NCI-H460 (cell line): ENCODE measurements at places on chromosomes 13 and 19. TPM values are rescaled to one million over a fixed set of nuclear protein-coding genes. Genes with fewer than 3 reads are reported as not detected.

GRCh38 chr19:54099190-54099902 is 1.3 kb downstream of the OSCAR start:
- DNase-seq: no peak

DNA sequence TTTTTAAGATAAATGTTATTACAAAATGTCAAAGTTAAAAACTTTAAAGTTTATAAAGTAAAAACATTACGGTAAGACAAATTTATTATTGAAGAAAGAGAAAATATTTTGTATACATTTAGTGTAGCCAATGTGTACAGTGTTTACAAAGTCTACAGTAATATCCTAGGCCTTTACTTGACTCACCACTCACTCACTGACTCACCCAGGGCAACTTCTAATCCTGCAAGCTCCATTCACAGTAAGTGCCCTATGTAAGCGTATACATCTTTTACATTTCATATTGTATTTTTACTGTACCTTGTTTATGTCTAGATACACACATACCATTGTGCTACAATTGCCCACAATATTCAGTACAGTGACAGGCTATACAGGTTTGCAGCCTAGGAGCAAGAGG is 448.2 kb downstream of the KCTD12 start:
- no peak for DNase-seq

- DNase-seq: no peak
Observed at GRCh38 chr19:34104557-34104956, 67.7 kb upstream of the LSM14A start.

DNA sequence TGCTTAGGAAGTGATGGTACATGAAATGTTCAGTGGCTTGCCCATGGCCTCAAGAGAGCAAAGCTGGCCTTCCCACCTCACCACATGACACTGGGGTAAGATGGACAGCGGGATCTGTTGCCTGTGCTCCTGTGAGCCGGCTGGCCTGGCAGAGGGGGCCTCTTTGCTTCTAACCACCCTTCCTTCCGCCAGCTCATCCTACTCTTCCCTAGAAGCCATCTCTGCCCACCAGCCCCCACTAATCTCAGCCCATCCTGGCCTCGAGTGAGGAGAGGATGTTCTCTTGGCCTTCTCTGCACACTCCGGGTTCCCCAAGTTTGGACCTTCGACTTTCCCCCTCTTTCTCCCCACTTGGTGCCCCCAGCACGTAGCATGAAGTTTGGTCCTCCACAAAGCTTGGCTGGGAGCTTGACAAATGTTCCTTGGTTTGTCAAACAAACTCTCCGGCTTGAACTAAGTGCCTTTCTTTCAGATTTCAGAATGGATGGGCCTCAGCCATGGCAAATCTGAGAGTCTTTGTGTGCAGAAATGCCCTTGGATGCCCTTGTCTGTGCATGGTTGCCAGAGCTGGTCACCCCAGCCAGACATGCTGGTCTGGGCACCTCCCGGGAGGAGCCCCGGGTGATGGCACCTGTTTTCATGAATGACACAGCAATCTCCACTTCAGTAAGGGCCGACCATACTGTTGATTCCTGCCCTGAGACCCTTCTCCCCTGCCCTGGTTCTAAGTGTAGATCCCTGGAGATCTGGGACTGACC is 145.5 kb downstream of the URI1 start:
- DNase-seq: no peak

DNA sequence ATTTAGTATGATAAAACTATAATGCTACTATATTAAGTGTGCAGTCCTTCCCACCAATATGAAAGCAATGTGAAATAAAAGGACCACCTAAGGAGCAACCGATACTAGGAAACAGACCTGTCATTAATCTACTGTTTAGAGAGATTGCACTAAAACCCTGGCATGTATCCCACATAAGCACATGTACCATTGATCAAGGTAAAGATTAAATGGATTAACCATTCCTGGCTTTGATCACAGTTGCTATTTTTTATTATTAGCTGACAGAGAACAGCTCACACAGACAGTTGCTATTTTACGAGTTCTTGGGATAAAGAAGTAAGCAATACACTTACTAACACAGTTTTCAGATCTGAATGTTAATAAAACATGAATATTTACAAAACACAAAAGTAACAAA is 57.7 kb upstream of the ZDHHC20 start:
- no peak for DNase-seq

- DNase-seq: no peak
Observed at GRCh38 chr19:2503521-2504109, 27.7 kb downstream of the GADD45B start.

DNA sequence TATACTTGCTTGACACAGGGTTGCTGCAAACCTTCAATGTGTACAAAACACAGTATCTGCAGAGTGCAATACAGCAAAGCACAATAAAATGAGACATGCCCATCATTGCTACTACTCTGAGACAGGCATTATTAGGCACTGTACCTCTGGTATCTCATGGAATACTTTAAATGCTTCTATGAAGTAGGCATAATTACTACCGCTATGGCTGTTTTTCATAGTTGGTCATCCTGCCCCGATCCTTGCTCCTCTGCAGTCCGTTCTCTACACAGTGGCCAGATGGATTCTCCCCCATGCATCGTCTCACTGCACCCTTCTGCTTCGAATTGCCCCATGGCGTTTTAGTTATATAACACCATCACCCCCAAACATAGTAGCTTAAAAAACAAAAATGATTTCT is 83.0 kb upstream of the UBL3 start:
- DNase-seq: no peak

- DNase-seq: no peak
Observed at GRCh38 chr13:112074139-112074865, 7.4 kb downstream of the SOX1 start.

DNA sequence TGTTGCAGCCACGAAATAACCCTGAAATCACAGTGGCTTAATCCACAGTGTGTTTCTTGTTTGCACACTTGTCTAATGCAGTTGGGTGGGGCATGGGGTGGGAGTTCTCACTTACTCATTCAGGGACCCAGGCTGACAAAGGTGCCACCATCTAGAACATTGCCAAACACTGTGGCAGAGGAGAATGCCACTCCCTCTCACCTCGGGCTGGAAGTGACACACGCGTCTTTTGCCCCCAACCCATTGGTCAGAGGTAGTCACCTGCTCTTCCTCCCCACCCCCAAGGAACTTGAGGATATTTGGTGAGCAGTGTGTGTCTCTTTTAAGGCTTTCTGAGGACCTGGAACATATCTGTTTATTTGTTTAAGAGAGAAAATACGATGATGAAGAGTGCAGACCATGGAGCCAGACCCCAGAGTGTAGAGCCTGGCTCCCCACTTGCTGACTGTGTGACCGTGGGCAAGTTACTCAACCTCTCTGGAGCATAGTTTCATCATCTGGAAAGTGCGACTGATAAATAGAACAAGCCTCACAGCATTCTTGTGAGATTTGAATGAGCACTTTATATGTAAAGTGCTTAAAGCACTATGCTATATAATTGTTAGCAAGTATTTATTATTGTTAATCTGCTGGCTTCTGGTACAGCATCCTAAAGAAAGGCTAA is 17.4 kb downstream of the GPR183 start:
- no peak for DNase-seq

DNA sequence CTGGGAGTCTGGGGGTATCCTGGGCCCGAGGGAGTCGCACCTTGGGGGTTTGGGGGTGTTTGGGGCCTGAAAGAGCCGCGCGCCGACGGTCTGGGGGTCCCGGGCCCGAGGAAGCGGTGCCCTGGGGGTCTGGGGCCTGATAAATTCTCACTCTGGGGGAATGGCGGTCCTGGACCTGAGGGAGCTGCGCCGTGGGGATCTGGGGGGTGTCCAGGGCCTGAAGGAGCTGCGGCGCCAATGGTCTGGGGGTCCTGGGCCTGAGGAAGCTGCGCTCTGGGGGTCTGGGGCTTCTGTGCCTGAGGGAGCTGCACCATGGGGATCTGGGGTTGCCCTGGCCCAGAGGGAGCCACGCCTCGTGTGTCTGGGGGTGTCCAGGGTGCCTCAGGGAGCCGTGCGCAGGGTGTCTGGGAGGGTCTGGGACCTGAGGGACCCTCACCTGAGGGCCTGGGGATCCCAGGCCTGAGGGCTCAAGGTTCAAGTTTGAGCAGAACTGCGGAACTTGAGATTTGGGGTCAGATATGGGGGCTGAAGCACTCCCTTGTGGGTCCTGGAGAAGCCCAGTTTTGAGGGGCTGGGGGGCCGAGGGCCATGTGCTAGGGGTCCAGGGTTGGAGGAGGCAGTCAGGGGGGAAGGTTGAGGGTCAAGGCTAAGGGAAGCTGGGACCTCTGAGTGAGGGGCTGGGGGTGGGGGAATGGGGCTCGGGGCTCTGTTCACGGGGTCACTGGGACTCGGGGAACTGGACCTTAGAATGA is 1.1 kb downstream of the HDGFL2 start:
- DNase-seq: no peak

- DNase-seq: no peak
Observed at GRCh38 chr13:77460195-77460594, 75.3 kb upstream of the SCEL start.

- DNase-seq: no peak
Observed at GRCh38 chr13:98144801-98145350, 2.0 kb downstream of the FARP1 start.

DNA sequence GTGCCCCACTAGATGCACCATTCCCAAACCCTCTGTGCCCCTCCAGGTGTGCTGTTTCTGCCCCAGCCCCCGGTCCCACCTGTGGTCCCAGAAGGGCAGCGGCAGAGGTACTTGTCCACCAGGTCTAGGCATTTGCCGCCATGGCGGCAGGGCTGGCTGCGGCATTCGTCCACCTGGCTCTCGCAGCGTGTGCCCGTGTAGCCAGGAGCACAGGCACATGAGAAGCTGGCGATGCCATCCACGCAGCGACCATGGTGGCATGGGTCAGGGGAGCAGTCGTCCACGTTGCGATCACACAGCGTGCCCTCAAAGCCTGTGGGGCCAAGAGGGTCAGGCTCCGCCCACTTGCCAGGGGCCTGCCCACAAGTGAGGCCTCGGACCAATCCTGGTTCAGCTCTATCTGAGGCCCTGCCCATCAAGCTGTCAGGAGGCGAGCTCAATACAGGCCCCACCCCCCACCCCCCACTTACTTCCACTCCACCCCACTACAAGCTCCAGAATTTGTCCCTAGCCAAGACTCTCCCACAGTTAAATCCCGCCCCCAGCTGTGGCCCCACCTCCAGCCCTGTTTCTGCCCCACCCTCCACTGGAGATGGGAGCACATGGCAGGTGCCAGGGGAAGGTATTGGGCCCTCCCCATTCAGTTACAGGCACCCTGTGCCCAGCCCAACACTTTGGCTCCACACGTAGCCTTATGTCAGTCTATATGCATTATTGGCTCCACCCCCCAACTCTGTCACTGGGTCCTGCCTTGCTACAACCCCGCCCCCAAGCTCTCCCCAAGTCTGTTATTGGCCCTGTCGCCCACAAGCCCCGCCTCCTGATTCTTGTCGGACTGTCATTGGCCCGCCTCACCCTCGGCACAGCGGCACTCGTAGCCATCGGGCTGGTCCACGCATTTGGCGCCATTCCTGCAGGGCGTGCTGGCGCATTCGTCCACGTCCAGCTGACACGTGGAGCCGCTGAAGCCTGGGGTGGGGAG is 13.5 kb downstream of the NOTCH3 start:
- peak; percentile 22 for DNase-seq

Gene KLHL1
- total RNA-seq: 0.05 TPM in 1 of 2 replicates, not detected in the other

DNA sequence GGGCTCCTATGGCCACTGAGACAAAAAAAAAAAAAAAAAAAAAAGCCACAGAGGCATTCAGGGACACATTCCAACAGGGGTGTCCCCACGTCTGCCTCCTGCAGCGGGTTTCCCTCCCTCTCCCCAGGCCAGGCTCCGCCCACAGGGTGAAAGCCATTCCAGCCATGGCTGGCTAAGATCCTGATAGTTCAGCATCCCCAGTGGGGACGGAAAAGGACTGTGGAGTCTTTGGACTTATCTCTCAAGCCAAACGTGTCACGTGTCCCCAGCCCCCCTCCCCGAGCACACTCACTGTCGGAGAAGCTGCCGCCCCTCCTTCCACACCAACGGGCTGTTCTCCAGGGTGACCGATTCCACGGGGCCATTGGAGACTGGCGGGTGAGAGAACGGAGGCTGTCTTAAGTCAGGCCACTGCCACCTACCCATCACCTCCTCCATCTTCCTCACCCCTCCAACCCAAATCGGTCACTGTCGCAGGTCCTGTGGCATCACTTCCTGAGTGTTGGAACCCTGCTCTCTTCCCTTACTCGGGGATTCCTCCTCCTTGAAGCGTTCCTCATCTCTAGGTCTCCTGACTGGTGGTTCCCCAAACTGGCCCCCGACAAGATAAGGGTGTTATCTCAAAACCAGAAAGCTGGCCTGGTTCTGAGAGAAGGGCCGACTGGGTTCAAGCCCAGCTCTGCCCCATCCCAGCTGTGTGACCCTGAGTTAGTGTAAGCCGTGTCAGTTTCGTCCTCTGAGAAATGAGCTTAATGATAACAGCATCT is 9.1 kb upstream of the FKRP start:
- no peak for DNase-seq
